Inflammatory macrophage (primary cell): ENCODE measurements at places on chromosomes 3 and 15.

GRCh38 chr15:61227269-61227949, 1.7 kb downstream of the RORA start:
- no peak for DNase-seq

DNA sequence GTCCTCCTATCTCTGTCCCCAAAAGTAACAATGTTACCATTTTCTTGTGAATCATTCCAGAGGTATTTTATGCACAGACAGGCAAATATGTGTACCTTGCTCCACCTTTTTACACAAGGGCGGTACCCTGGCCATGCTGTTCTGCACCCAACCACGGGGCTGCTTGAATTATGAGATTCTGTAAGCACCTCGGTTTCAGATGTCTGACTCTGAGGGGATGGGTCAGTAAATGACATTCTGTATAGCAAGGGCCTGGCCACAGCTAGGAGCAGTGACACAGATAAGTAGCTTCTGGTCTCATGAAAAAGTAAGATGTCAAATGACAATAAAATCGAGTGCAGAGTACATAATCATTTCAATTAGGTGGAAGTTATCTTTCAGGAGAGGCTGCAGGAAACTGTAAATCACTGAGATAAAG, 30.4 kb upstream of the FLNB start:
- no peak for DNase-seq

- DNase-seq, result peak; percentile 64
Measured at GRCh38 chr15:41915255-41915994, 21.6 kb upstream of the SPTBN5 start.

GRCh38 chr3:131109156-131109555, 82.5 kb downstream of the NEK11 start:
- peak; percentile 4 for DNase-seq
